ENCODE measurements at places on chromosomes 16 and 17. TPM values are rescaled to one million over a fixed set of nuclear protein-coding genes. Genes with fewer than 3 reads are reported as not detected.

DNA sequence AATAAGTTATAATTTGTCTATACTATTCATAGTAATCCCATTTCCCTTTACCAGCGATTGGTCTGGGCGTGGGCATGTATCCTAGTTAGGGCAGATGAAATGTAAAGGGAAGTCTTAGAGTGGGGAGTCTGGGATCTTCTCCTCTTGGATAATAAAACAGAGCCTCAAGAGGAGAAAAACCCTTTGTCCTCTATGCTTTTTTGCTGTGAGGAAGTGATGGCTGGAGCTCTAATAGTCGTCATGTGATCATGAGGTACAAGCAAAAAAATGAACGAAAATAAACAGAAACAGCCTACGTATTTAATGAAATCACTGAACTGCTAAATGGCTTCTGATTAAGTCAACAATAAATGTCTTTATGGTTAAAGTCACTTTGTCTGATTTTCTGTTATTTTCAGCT, 26.8 kb downstream of the EFCAB5 start:
- DNase-seq, result no peak

Gene EMP2
- 23.4 TPM for total RNA-seq

- DNase-seq, result peak; percentile 20
These were observed 11.9 kb downstream of the MT4 start for GRCh38 chr16:56576585-56577299.

Gene KRT39
- not detected for total RNA-seq

Gene PPP1R27
- total RNA-seq, result not detected

Gene PTGES3L
- total RNA-seq, result 3.5 TPM

DNA sequence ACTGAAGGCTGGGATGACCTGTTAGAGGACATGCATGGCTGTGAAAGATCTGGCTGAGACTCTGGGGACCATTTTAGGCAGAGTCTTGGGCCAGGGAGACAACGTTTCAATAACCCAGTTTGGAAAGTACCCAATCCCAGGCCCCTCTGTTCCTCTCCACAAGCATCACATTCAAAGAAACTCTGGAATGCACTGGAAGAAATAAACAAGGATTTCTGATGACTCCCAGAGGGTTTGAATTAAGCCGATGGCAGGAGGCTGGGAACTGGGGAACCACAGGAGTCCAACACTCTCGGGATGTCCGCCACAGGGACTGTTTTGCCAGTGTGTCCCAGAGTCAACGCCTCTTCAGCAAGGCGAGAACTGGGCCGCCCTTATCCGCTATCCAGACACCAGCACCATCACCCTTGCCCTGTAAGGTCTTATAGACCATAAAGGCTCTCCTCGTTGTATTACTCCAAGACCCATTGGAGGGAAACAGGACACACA, 3.3 kb downstream of the PMP22 start:
- DNase-seq, result no peak

GRCh38 chr17:83170571-83171260, 91.3 kb downstream of the METRNL start:
- DNase-seq, result no peak

Gene FOXN1
- total RNA-seq, result not detected

DNA sequence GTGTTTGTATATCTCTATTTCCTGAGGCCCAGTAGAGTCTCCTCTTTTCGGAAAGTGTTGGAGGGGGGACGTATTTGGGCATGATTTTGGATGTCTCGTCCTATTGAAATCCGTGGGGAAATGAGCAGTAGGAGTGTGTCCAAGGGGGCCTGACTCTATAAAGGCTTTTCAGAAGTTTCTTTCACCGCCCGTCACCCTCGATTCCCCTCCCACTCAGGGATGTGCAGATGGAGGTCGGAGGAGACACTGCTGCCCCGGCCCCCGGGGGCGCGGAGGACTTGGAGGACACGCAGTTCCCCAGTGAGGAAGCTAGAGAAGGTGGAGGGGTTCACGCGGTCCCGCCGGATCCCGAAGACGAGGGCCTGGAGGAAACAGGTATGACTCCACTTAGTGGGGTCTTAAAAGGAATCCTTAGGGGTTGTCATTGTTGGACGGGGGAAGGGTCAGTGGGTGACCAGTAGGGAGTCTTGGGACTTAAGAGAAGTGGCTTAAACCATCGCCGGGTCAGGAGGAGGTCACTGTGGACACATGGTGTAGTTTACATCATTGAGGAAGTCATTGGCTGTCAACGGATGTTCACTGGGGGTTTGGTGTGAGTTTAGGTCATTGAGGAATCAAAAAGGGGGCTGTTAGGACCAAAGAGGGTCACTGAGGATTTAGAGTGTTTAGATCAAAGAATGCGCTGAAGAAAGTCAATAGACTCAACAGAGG, 424 bp downstream of the MON1B start:
- no peak for DNase-seq

- DNase-seq, result peak; percentile 3
These were observed 534.1 kb downstream of the GRIN2A start for GRCh38 chr16:9647981-9648701.

Gene PYY
- not detected for total RNA-seq

DNA sequence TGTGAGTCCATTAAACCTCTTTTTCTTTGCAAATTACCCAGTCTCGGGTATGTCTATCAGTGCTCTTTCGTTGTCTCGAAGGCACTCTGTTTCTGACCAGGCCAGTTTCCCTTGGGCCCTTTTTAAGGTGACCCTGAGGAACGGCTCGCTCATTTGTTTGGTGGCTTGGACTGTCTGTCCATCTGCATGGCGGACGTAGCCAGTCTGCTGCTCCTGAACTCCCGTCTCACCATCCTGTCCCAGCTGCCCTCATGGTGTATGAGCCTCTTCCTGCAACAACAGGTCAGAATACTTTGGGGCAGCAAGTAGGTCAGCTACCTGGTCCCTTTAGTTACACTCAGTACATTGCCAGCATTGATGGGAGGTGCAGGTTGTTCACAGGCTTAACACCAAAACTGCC, 19.0 kb downstream of the DRC7 start:
- no peak for DNase-seq

Gene TBC1D3K
- total RNA-seq, result not detected

- no peak for DNase-seq
These were observed 103.8 kb upstream of the GOT2 start for GRCh38 chr16:58837950-58838349.

Gene ELAC2
- total RNA-seq, result 66.9 TPM

Measured in neural crest cell (in vitro differentiated cells).